ENCODE measurements at places on chromosomes 16 and 17. TPM values are rescaled to one million over a fixed set of nuclear protein-coding genes. Genes with fewer than 3 reads are reported as not detected.
A peak's percentile ranks its signal among the peaks of the same experiment; 100 is the strongest.

The HS3ST3B1 gene
- 9.8 TPM for total RNA-seq

The SLFN11 gene
- 37.7 TPM for total RNA-seq

The MED13 gene
- 69.5 TPM for total RNA-seq

The UBTF gene
- total RNA-seq = 120 TPM

The CTRB2 gene
- total RNA-seq = not detected

The PARD6A gene
- 1.9 TPM for total RNA-seq

The ERI2 gene
- total RNA-seq = 19.2 TPM

The TEKT5 gene
- total RNA-seq = 1.1 TPM

The ACSM2A gene
- not detected for total RNA-seq

The GPR179 gene
- total RNA-seq = 0.22 TPM

The TMEM235 gene
- 1.5 TPM for total RNA-seq

The ZFPM1 gene
- 51.1 TPM for total RNA-seq

The HYDIN gene
- total RNA-seq = 1.2 TPM

The KRT12 gene
- total RNA-seq = not detected

DNA sequence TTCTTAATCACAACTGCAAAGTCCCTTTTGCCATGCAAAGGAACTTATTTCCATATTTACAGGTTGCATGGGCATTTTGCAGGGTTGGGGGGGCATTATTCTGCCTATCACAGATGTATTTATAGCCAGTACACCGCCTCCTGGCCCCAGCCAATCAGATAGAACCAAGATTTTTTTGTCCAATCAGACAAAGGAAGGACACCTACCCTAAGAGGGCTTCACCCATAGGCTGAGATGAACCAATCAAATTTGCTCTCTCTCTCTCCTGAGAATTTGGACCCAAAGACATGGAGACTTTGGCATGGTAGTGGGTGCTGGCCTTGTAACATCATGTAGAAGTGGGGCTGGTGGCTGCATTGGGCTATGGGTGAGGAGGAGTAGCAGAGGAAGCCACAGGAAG is 3.9 kb upstream of the KCNG4 start:
- DNase-seq = no peak
- no peak overlapping the region for H3K27ac ChIP-seq
- H3K4me1 ChIP-seq = peaks cover 18% of the 10 kb centered on the region
- no peaks in the 10 kb centered on the region for H3K36me3 ChIP-seq
- peaks cover 16% of the 10 kb centered on the region for H3K27me3 ChIP-seq

DNA sequence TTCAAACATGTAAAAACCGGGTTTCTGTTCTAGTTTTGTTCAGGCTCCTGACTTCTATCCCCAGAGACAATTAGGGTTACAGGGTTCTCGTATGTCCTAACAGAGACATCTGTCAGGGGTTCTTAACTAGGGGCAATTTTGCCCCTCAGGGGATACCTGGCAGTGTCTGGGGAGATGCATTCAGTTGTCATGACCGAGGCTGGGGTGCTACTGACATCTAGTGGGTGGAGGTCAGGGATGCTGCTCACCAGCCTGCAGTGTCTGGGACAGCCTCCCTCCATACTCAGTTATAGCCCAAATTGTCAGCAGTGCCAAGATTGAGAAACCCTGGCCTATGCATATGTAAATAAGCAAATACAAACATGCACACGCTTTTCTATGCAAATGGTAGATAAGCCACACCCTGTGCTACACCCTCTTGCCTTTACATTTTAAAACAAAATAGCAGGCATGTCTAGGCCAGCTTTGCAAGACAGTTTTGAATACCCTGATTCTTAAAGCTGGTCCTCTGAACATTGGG is 37.4 kb downstream of the CLEC16A start:
- H3K36me3 ChIP-seq = peaks cover 21% of the 10 kb centered on the region
- no peaks in the 10 kb centered on the region for H3K27me3 ChIP-seq
- no peak overlapping the region for H3K4me3 ChIP-seq

- H3K27me3 ChIP-seq = no peaks in the 10 kb centered on the region
- peaks cover 3% of the 10 kb centered on the region for H3K4me1 ChIP-seq
- DNase-seq = no peak
- no peak overlapping the region for H3K4me3 ChIP-seq
Measured at GRCh38 chr17:42817866-42818265, 6.2 kb downstream of the BECN1 start.

DNA sequence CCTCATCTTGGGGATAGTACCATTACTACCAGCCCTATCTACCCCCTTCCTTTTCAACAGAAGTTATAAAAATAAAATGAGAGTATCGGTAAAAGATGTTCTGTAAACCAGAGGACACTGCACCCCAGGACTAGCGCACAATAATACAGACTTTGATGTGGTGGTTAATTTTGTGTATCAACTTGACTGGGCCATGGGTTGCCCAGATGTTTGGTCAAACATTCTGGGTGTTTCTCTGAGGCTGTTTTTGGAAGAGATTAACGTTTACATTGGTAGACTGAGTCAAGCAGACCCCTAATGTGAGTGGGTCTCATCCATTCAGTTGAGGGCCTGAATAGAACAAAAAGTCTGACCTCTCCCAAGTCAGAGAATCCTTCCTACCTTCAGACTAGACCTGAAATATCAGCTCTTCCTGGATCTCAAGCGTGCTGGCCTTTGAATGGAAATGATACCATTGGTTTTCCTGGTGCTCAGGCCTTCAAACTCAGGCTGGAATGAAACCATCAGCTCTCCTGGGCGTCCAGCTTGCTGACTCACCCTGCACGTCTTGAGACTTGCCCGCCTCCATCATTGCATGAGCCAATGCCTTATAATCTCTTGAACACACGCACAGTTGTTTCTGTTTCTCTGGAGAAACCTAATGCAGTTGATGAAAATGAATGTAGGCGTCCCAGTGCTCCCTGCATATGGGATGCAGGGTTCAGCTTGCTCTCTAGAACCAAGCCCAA is 10.1 kb downstream of the MRM1 start:
- no peak overlapping the region for H3K27ac ChIP-seq
- DNase-seq = no peak
- H3K36me3 ChIP-seq = peaks cover 1% of the 10 kb centered on the region
- no peaks in the 10 kb centered on the region for H3K4me1 ChIP-seq
- H3K27me3 ChIP-seq = peaks cover 2% of the 10 kb centered on the region

GRCh38 chr16:80323187-80323807 is 217.5 kb upstream of the DYNLRB2 start:
- H3K36me3 ChIP-seq = no peaks in the 10 kb centered on the region
- DNase-seq = no peak
- peaks cover 29% of the 10 kb centered on the region for H3K27me3 ChIP-seq
- H3K27ac ChIP-seq = no peak overlapping the region

- peaks cover 17% of the 10 kb centered on the region for H3K36me3 ChIP-seq
- H3K4me1 ChIP-seq = peaks cover 18% of the 10 kb centered on the region
- peak overlapping the region; percentile 89 for H3K4me3 ChIP-seq
- no peak for DNase-seq
- no peaks in the 10 kb centered on the region for H3K27me3 ChIP-seq
Measured at GRCh38 chr17:2040942-2041560, 771 bp upstream of the OVCA2 start.

- H3K27me3 ChIP-seq = peaks cover 3% of the 10 kb centered on the region
- no peaks in the 10 kb centered on the region for H3K4me1 ChIP-seq
- no peak overlapping the region for H3K27ac ChIP-seq
- DNase-seq = no peak
Measured at GRCh38 chr16:16890964-16891363, 512.0 kb downstream of the NPIPA7 start.

- H3K4me1 ChIP-seq = no peaks in the 10 kb centered on the region
- no peak for DNase-seq
- no peaks in the 10 kb centered on the region for H3K27me3 ChIP-seq
- no peak overlapping the region for H3K4me3 ChIP-seq
- H3K27ac ChIP-seq = no peak overlapping the region
Measured at GRCh38 chr16:68596266-68596665, 48.8 kb upstream of the CDH3 start.

GRCh38 chr17:16919663-16920627 is 52.0 kb downstream of the TNFRSF13B start:
- H3K36me3 ChIP-seq = no peaks in the 10 kb centered on the region
- DNase-seq = no peak
- H3K27me3 ChIP-seq = no peaks in the 10 kb centered on the region

DNA sequence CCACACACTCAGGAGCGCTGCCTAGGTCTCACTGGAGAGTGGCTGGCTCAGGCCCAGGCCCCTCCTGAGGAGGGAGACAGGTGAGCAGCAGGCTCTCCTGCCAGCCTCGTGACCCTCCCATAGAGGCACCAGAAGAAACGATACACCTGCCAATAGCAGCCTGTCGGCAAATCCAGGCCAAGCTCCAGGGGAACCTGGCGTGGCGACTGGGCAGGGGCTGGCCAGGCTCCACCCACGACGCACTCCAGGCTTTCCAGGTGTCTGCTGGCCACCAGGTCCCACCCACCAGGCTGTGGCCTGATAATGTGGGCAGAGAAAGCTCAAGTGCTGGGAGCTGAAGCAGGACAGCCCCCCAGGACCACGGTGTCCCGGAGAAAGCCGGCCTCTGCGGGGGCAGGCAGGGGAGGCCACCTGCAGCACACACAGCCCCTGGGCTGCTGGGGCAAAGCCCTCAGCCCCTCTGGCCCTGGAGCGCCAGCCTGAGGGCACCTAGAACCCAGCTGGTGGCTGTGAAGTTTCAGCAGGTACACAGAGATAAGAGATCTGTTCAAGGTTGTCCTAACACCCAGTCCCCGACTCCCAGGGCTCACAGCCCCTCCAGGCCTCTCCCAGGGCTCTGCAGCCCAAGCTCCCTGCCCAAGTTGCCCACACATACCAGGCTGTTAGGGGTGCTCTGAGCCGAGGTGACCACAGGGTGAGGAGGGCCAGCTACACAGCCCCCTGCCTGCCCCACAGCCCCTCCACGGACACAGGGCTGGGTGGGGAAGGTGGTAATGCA is 2.4 kb downstream of the PGAP6 start:
- H3K36me3 ChIP-seq = no peaks in the 10 kb centered on the region
- H3K27me3 ChIP-seq = no peaks in the 10 kb centered on the region
- H3K27ac ChIP-seq = no peak overlapping the region
- no peak for DNase-seq

- H3K36me3 ChIP-seq = peaks cover 20% of the 10 kb centered on the region
- peak overlapping the region; percentile 50 for H3K4me3 ChIP-seq
- no peak for DNase-seq
- H3K4me1 ChIP-seq = peaks cover 21% of the 10 kb centered on the region
- H3K27ac ChIP-seq = no peak overlapping the region
- no peaks in the 10 kb centered on the region for H3K27me3 ChIP-seq
Measured at GRCh38 chr17:50370052-50370451, 2.9 kb downstream of the MRPL27 start.

- no peaks in the 10 kb centered on the region for H3K36me3 ChIP-seq
- H3K4me1 ChIP-seq = no peaks in the 10 kb centered on the region
- H3K27ac ChIP-seq = no peak overlapping the region
- H3K4me3 ChIP-seq = no peak overlapping the region
- no peak for DNase-seq
Measured at GRCh38 chr17:62179525-62180161, 114.6 kb upstream of the MED13 start.

- no peak overlapping the region for H3K27ac ChIP-seq
- no peaks in the 10 kb centered on the region for H3K36me3 ChIP-seq
- DNase-seq = no peak
Measured at GRCh38 chr16:35564148-35564547, 2104.7 kb downstream of the TP53TG3F start.

DNA sequence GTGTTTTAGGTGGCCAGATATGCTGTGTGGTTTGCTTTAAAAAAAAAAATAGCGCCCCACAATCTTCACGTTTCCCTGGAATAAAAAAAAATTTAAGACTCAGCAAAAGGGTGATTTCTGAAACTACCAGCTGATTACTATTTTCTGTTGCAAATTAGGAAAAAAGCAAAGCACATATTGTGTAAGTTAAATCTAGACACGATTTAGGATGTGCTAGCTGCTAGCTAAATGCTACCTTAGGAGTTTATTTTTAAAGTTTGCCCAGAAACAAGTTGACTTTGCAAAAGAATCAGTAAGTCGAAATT is 944 bp upstream of the MARF1 start:
- no peaks in the 10 kb centered on the region for H3K27me3 ChIP-seq
- peak overlapping the region; percentile 98 for H3K27ac ChIP-seq
- H3K4me3 ChIP-seq = peak overlapping the region; percentile 85
- no peak for DNase-seq
- H3K4me1 ChIP-seq = peaks cover 26% of the 10 kb centered on the region

- no peaks in the 10 kb centered on the region for H3K36me3 ChIP-seq
- H3K4me3 ChIP-seq = no peak overlapping the region
- peaks cover 3% of the 10 kb centered on the region for H3K27me3 ChIP-seq
- peaks cover 4% of the 10 kb centered on the region for H3K4me1 ChIP-seq
- peak overlapping the region; percentile 47 for H3K27ac ChIP-seq
Measured at GRCh38 chr17:33120103-33120502, 128.5 kb downstream of the SPACA3 start.

- H3K4me1 ChIP-seq = peaks cover 7% of the 10 kb centered on the region
- no peak for DNase-seq
- H3K27me3 ChIP-seq = no peaks in the 10 kb centered on the region
- H3K36me3 ChIP-seq = peaks cover 31% of the 10 kb centered on the region
- H3K27ac ChIP-seq = peak overlapping the region; percentile 60
Measured at GRCh38 chr16:81657224-81657623, 121.9 kb upstream of the PLCG2 start.

- no peak for DNase-seq
- H3K4me3 ChIP-seq = no peak overlapping the region
Measured at GRCh38 chr17:50234581-50234980, 33.1 kb upstream of the COL1A1 start.

GRCh38 chr16:63655846-63656245 is 1466.0 kb downstream of the CDH11 start:
- no peak overlapping the region for H3K4me3 ChIP-seq
- no peaks in the 10 kb centered on the region for H3K4me1 ChIP-seq
- no peaks in the 10 kb centered on the region for H3K36me3 ChIP-seq
- H3K27ac ChIP-seq = no peak overlapping the region
- no peaks in the 10 kb centered on the region for H3K27me3 ChIP-seq

DNA sequence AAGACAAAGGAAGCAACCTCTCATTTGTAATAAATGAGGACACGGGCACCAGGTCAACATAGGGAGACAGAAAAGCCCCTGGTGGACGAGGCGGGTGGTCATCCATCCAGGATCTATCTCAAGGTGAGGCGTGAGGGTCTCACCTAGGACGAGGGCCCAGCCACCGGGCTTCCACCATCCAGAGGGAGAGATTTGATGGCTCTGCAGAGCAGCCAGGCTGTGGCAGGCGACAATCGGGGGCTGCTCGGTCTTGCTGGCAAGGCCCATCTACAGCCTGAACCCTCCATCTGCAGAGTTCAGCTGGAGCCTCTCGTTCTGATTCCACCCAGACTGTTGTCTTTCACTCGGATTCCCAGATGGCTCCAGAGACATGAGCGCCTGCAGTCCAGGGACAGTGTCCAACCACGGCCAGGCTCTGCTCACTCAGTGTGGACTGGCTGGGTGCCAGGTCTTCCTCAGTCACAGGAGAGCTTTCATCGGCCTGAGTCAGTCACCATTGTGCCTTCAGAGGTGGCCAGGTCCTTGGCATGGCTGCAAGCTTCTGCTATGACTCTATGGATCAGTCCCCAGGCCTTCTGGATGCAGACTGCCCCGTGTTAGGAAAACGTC is 5.9 kb downstream of the LITAFD start:
- no peaks in the 10 kb centered on the region for H3K27me3 ChIP-seq
- H3K36me3 ChIP-seq = peaks cover 17% of the 10 kb centered on the region
- H3K4me3 ChIP-seq = no peak overlapping the region
- DNase-seq = no peak
- H3K4me1 ChIP-seq = no peaks in the 10 kb centered on the region

DNA sequence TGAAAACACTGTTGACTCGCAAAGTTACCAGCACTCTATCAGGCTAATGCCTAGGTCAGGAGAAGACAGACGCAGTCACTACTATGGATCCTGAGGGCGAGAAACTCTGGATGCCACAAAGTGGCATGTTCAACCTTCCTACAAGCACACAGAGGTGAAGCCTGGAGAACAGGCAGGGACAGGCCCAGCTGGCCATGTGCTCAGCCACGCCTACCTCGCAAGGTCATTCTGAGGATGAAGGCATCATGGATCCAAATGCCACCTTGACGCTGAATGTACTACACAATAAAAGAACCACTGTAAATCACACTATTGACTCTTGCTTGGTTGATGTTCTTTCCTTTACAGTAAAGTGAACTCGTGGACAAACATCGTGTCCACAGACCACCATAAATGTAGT is 85.8 kb downstream of the ANKRD11 start:
- H3K4me1 ChIP-seq = peaks cover 79% of the 10 kb centered on the region
